ENCODE measurements at places on chromosomes 2 and 18.

GRCh38 chr2:195251214-195251613 is 405.8 kb upstream of the SLC39A10 start:
- no peak for DNase-seq

GRCh38 chr2:181177376-181177775 is 197.0 kb downstream of the UBE2E3 start:
- no peak for DNase-seq

GRCh38 chr2:128447538-128447995 is 128.9 kb upstream of the HS6ST1 start:
- DNase-seq, result no peak

DNA sequence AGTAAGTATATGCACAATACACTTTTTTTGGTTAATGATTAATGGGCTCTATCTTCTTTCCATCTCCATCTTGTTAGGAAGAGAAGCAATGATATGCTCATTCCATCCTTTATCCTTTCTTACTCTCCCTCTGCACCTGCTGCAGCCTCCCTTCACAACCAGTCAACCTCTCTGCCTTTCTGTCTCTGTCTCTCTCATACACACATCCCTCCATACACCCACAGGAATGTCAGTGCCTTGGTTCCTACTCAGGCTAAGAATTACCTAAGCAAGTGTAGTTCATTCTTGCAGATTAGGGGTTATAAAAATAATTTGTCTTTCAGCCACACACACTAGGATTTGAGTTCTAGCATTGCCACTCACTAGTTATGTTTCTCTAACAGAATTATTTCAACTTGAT is 45.6 kb downstream of the MAP2 start:
- no peak for DNase-seq

DNA sequence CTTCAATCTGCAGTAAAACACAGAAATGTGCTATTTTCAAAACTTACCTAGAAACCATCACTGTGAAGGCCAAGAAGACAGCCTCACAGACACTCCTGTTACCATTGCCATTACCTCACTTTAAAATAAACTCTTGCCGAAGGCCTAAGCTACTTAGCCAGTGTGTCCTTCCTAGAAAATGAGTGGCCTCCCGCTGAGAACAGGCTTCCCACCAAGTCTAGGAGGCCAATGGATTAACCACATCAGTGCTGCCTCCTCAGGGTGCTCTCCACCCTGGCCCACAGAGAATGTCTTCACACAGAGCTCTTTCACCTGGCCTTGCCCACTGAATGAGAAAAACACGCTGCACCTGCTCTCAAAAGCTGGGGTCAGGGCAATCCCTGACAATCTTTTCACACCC is 47.5 kb downstream of the L3MBTL4 start:
- DNase-seq, result no peak

GRCh38 chr2:240392948-240393830 is 42.3 kb upstream of the GPC1 start:
- no peak for DNase-seq

DNA sequence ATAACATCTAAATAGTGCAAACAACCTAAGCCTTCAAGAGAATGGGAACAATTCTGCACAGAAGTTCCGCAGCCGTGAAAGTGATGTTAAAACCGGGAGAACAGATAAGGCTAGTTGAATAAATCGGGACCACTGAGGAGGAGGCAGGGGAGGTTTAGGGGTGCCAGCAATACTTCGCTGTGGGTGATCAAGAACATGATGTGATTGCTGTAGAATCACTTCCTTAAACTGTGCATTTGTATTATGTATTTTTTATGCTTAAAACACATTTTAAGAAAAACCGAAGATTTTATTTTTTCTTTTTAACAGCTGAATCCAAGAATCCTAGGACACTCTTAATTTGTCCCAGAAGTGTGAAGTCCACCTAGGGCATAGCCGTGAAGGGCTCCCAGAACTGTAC is 33.6 kb downstream of the TTC32 start:
- DNase-seq, result no peak

DNA sequence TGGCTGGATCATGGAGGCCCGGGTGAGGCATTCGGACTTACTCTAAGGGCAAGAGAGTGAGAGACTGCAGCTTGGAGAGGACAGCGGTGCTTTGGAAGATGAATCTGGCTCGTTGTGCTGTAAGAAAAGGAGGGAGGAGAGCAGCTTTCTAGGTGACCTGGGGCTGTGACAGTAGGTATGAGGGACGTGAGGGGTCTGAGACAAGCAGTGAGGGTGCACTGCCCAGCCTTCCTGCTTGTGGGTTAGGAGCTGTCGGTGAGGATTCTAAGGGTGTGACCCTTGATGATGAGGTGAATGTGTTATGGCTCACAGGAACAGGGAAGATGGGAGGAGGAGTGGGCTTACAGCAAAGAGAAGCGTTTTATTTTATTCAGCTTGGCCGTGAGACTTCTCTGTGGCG is 27.1 kb upstream of the RHOB start:
- DNase-seq, result no peak

DNA sequence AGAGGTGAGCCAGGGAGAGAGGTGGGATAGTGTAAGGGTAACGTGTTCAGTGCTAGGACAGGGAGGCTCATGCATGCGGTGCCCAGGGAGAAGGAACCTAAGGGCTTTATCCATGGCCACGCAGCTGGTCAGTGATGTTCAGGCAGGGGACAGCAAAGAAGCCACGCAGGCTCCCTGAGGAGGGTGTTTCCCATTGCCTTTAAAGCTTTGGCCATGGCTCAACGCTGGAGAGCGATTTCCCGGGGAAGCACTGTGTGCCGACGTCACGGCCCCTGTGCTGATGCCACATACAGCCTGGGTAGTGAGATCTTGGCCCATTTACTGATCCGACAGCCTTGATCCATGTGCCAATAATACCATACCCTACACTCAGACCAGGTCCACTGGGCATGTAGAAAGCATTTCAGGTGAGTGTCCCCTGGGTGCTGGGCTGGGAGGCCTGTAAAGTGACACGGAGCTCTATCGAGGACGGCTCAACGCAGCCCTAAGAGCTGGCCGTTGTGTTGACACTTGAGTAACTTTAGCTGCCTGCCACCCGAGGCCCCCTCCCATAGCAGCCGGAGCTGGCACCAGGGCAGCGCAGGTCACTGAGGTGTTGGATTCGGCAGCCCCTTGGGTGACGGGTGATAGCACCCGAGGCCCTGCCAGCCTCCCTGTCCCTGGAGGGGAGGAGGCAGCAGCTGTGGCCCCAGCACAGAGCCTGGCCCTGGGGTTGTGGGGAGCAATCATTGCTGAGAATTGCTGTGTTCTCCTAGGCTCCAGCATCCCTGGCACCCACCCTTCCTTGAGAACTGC is 41.4 kb downstream of the PDIA6 start:
- no peak for DNase-seq

DNA sequence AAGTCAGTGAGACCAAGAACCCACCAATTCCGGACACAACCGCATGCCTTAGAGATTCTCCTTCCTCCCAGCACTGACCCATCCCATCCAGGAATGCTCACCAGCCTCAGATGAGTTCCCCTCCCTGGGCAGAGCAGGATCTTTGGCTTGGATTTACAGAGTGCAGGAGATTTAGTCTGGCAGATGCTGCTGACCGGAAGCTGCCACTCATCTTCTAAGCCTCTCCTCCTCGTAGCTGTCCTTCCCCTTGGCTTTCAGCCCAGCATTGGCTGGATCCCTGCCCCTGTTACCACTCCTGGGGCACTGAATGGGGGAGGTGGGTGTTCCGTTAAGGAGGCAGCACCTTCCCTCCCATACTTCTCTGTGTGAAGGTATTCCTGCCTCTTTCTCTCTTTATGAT is 53.2 kb downstream of the VWA3B start:
- no peak for DNase-seq

GRCh38 chr2:223418131-223418530 is 184.0 kb downstream of the SCG2 start:
- DNase-seq, result no peak

DNA sequence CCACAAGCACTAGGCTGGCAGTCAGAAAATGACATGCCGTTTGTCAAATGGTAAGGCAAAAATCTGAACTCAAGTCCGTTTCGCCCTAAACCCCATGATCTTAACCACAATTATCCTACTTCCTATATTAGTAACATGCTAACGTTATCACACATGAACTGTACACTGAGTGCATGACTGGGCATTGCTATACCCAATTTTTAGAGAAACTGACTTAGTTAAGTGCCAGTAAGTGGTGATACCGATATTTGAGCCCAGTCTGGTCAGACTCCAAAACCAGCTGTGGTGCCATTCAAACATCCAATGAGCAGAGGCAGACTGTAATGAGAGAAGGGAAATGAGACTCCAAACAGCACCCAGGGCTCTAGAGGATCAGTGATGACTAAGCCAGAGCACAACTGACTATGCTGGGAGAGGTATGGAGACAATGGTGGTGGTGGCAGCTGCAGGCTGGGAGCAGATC is 311.7 kb upstream of the PKDCC start:
- DNase-seq, result no peak

- no peak for DNase-seq
Measured at GRCh38 chr2:173058673-173059072, 17.0 kb upstream of the MAP3K20 start.

DNA sequence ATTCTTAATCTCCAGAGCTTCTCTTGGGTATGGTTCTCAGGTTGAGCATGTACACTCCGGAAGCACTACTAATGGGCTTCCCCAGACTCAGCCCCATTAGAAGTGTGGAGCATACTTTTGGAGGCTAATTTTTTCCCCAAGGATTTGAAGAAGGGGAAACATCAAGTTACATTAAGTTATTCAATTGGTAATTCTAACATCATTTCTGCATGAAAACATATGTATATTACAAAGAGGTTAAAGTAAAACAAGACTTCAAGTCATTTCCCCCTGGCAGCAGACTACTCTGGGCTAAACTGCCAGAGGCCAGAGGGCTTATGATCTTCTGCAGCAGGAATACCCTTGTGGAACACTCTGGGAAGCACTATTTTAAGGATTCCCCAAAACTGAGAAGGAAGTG is 227.7 kb upstream of the STK17B start:
- DNase-seq, result no peak

Measured in midbrain (tissue), 1 donor.